CD4-positive, alpha-beta T cell treated with Interleukin-15 for 1 hour (primary cell): ENCODE measurements at places on chromosomes 4 and X.

DNA sequence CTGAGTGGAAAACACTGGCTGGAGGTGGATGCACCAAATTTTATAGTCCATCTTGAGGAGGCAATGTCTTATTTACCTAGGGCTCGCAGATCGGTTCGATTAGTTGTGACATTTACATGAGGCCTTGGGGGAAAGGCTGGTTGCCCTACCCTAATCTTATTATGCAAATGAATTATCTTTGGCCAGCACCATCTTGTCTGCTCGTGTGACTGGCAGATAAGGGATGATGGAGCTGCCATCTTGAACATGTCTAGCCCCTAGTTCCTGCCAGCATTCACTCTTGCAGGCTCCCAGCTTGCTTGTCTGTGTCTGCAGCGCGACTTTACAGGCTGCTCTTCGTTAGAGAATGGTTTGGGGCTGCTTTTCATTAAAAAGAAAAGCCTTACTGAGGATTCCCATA is 61.9 kb downstream of the SEC24B start:
- DNase-seq, result no peak

- DNase-seq, result no peak
These were observed 49.4 kb downstream of the ARHGEF6 start for GRCh38 chrX:136731207-136731782.

GRCh38 chr4:184416913-184417734 is 57.2 kb downstream of the IRF2 start:
- no peak for DNase-seq

DNA sequence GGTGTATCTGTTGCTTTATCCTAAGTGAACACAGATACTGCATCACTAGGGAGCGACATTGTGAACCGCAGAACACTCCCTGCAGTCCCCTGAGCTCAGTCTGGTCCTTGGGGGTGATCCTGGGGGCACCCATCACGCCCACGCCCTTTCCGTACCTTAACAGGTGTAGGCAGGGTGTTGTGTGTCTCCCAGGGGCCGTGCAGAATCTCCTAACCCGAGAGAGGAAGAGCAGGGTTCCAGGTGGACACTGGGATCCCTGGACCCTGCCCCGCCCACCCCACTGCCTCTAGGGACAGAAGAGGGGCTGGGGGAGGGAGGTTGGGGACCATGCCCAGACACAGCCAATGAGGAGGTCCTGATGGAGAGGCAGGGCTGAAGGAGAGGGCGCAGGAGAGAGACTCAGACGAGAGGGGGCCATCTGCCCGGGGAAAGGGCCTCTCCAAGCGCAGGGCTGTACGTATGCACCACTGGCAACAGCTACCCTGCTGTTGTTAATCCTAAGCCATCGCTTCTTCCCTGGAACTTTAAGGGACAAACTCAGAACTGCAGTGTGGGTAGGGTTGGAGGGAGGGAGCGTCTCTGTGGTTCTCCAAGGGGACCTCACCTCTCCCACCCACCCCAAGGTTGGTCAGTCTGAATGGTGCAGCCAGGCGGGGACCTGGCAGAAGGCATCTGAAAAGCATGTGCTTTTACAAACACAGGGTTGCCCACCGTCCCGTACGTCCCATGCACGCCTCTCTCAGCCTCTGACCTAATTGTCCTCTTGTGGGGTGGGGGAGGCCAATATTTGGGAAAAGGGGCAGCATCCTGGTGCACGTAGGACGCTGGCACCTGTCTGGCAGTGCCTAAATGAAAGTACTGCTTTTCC is 2.5 kb downstream of the P2RY8 start:
- peak; percentile 33 for DNase-seq

- no peak for DNase-seq
These were observed 25.2 kb downstream of the DDIT4L start for GRCh38 chr4:100164808-100165760.

- no peak for DNase-seq
These were observed 13.4 kb downstream of the EDA2R start for GRCh38 chrX:66625525-66625924.

GRCh38 chrX:68908071-68908470 is 79.2 kb downstream of the EFNB1 start:
- no peak for DNase-seq

DNA sequence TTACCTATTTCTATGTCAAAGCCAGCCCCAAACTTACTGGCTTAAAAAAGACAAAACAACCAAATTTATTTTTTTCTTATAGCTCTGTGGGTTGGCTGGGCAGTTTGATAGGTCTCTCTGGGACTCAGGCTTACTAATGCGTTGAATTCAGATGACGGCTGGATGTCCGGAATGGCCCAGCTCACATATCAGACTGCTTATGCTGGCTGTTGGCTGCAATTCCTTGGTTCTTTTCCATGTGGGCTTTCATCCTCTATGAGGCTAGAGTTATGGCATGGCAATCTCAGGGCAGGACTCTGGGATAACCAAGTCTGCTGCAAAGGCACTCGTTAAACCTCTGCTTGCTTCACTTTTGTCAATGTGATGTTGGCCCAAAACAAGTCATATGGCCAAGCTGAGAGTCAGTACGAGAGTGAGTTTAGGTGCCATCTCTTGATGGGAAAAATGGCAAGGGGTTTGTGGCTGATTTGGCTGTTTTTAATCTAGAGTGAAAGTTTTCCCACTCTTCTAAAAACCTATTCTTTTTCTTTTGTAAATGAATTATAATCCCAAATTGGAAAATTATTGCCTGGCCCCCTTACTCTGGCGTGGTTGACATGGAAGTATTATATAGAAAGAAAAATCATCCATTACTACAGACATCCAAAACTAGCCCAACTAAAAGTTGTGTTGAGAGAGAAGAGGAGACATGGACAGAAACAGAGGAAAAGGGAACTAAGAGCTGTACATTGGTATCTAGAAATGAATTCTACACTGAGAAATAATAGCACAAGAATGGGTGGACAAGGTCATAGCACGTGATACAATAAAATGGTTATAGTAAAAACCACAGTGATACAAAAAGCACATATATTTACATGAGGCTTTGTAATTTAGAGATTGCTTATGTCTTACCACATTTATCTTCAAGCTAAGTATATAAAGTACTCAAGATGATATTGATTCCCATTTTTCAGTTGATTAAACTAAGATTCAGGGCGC is 6.6 kb downstream of the PRIMPOL start:
- no peak for DNase-seq

- no peak for DNase-seq
These were observed 15.1 kb upstream of the EXOC1 start for GRCh38 chr4:55838356-55838755.

DNA sequence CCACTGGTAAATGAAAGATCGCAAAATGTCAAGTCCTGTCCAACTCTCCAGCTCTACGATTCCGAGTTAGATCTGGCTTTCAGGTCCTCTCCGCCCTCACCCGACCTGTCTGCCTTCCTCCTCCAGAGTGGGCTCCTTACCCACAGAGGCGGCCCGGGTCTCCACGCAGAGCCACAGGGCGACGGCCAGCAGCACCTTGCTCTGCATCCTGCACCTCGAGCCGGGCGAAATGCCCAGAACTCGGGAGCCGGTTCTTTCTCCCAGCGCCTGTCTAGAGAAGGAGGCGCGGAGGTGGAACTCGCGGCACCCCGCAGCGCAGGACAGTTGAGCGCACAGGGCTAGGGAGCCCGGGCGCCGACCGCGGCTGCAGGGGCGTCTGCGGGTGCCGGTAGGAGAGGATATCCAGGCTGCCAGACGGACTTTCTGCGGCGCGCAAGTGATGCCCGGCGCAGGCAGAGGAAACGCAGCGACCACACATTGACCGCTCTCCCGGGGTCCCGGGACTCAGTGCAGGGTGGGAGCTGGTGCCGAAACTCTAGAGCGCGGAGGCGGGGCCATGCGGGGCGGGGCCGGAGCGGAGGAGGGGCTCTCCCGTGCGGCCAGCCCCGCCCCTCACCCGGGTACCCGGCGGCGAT is at the start of gene KDR:
TSS of gene KDR (minus strand) at position 509 of the 635 bp plus-strand sequence. CDS start at position 207, 302 bp downstream.
- no peak for DNase-seq

- DNase-seq, result no peak
These were observed 108.3 kb downstream of the AFAP1 start for GRCh38 chr4:7831330-7831729.

GRCh38 chr4:86837691-86838503 is 11.3 kb downstream of the SLC10A6 start:
- no peak for DNase-seq

- DNase-seq, result no peak
These were observed 161.3 kb upstream of the PSAPL1 start for GRCh38 chr4:7595934-7596461.

DNA sequence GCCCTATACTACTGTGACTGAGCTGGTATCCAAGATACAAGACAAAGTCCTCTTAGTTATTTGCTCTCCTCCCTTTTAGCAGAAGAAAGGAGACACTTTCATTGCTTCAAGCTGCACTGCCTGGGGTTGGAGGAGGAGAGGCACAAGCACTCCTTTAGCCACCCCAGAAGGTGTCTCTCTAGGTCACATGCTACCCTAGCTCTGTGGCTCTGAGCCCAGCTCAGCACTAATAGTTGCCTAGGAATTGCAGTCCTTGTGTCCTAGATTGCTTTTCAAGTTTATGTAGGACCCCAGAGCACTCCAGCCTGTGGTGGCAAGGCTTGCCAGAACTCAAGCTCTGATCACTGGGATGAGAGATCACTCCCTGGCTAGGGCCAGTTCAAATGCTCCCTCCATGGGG is 24.4 kb upstream of the LHFPL1 start:
- DNase-seq, result no peak

- DNase-seq, result no peak
These were observed 743.6 kb upstream of the POU3F4 start for GRCh38 chrX:82764521-82764920.

GRCh38 chr4:101031971-101032370 is 315.4 kb downstream of the PPP3CA start:
- DNase-seq, result no peak

GRCh38 chrX:47231167-47231566 is 1.6 kb upstream of the USP11 start:
- DNase-seq, result no peak

GRCh38 chr4:86367577-86367976 is 7.7 kb upstream of the MAPK10 start:
- DNase-seq, result no peak

DNA sequence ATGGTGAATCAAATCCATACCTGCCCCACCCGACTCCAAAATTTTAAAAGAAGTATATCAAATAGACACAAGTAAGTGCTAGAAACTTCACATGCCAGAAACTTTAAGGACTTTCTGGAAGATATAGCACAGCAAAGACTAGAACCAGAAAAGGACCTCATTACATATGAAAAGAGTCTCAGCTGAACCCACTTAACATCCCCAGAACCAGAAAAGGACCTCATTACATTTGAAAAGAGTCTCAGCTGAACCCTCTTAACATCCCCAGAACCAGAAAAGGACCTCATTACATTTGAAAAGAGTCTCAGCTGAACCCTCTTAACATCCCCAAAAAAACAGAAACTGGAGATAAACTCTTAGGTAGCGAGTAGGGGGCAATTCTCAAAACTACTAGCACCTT is 32.3 kb downstream of the STPG2 start:
- no peak for DNase-seq

DNA sequence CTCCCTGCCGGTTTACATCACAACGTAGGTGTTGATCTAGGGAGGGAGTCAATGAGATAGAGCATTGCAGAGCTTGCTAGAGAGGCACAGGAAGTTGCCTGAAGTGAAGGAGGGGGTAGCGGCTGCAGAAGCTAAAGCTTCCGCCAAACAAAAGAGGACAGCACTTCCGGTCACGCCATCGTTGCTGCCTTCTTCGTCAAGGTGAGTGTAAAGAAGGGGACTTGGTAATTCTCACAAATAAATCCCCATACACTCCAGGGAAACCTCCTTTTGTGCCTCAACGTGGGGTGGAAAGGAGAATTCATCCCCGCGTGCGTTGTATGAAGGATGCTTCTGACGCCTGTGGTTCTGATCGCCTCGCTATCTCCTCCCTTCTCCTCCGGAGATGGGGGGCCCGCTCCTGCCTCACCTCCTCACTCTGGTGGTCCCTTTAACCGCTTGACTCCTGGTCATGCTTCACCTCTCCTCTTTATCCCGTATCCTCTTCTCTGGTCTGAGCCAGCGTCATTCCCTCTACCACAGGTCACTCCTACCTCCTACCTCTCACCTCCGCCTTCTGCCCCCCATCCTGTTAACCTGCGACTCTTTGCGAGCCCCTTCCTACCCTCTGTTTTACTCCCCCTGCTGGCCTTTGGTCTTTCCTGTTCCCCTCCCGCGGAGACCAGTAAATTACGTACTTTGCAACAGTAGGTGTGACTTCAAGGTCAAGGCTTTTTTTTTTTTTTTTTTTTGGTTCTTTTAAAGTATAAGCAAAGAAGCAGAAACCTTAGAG is 59.9 kb downstream of the GSPT2 start:
- DNase-seq, result peak; percentile 73

DNA sequence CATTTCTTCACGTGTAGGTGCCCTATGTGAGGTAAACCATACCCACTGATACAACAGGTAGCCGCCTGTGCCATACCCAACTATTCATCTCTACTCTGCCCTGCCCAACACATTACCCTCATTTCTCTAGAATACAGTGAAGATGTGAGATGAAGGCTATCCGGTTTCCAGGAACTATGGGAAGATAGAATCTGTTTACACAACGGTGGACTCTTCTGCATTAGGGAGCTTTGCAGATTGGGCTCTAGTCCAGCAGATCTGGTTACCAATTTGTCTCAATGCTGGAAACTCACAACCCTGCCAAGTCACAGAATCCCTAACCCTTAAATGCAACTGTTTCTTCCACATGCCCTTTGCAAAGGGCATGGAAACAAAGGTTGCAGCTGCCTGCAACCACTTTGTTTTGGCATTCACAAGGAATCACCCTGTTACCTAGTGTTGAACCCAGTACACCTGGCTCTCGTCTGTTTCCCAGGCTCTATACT is 6.4 kb upstream of the SLAIN2 start:
- DNase-seq, result no peak

- DNase-seq, result no peak
These were observed 43.7 kb downstream of the NLGN4X start for GRCh38 chrX:6184900-6185515.

DNA sequence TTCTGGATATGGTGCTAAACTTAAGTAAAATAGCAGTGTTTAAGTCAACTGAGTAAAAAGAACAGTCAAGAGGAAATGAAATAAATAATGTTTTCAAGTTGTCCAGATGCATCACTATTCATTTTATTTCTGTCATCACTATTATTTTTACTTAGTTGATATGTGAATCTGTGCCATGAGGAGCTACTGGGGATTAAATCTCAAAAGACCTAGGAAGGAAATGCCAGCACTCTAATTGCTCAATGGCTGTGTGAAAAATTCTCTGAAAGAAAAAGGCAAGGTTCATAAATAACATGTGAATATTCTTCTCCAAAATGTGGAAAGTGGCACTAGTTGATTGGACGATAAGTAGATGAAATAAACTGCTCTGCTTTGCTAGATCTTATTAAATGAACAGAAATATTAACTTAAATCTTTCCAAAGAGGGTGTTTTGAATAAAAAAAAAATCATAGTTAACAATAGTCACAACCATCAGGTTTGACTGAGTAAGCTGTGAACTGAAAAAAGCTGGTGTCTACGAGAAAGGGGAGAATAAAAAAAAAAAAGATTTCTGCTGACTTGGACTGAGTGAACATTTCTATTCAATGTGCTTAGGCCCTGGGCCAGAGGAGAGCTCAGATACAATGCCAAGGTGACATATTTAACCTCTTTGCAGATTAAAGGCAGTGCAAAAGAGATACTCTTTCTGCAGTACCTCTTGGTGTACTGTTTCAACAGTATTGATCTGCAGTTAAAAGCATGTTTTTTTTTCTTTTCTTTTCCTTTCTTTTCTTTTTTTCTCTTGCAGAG is 1.6 kb downstream of the SPARCL1 start:
- DNase-seq, result no peak

GRCh38 chr4:25826074-25826752 is 36.6 kb downstream of the SEL1L3 start:
- no peak for DNase-seq

- no peak for DNase-seq
These were observed 100.8 kb downstream of the ANXA3 start for GRCh38 chr4:78652282-78652876.
